Neural crest cell (in vitro differentiated cells): ENCODE measurements at places on chromosomes 2 and 18. TPM values are rescaled to one million over a fixed set of nuclear protein-coding genes. Genes with fewer than 3 reads are reported as not detected.
A peak's percentile ranks its signal among the peaks of the same experiment; 100 is the strongest.

The ACTG2 gene
- 0.39 TPM in 1 of 2 replicates, not detected in the other for total RNA-seq

GRCh38 chr2:231464576-231465540, 574 bp upstream of the NCL start:
- DNase-seq, result peak; percentile 97

GRCh38 chr18:58334061-58334460, 290.0 kb downstream of the NEDD4L start:
- DNase-seq, result no peak

DNA sequence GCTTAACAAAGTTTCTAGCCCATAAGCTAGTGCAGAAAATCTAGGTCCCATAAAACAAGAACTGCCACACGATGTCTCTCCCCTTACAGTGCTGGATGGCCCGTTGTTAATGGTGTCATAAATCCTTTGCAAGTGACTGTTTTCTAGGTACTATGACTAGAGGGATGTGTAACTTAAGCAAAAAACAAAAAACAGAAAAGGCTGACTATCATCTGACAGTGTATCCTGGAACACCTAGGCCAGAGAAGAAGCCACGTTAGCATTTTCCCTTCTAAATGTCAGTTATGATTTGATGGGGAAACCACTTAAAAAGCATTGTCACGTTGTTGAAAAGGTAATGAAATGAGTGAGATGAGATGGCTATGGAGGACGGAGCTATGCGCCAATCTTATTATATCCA, 2.4 kb downstream of the CASP8 start:
- no peak for DNase-seq

GRCh38 chr2:106537047-106537446, 49.9 kb downstream of the CD8B2 start:
- DNase-seq, result no peak
